Foreskin keratinocyte (primary cell): ENCODE measurements at places on chromosomes 11 and 22. TPM values are rescaled to one million over a fixed set of nuclear protein-coding genes. Genes with fewer than 3 reads are reported as not detected.

- no peak for DNase-seq
These were observed 61.4 kb upstream of the ARFGAP3 start for GRCh38 chr22:42918500-42918899.

GRCh38 chr11:67691149-67691548 is 16.7 kb upstream of the ALDH3B2 start:
- DNase-seq: no peak

CABP4 gene
- not detected in 2 replicates for total RNA-seq

BTBD18 gene
- total RNA-seq: not detected in 2 replicates
